Adipose tissue (tissue), 3 donors: ENCODE measurements at places on chromosomes 4 and X. TPM values are rescaled to one million over a fixed set of nuclear protein-coding genes. Genes with fewer than 3 reads are reported as not detected.

Gene XAGE1A
- polyA plus RNA-seq = not detected

Gene STBD1
- 64.7 TPM for polyA plus RNA-seq

Gene BEND2
- polyA plus RNA-seq = not detected

Gene CLGN
- 0.11 TPM for polyA plus RNA-seq

Gene IQCM
- polyA plus RNA-seq = not detected

Gene ZBED1
- 16.5 TPM for polyA plus RNA-seq

Gene PPM1K
- 4.4 TPM for polyA plus RNA-seq

Gene CXorf65
- not detected for polyA plus RNA-seq

Gene ANK2
- polyA plus RNA-seq = 1.2 TPM

Gene MND1
- polyA plus RNA-seq = not detected

Gene PUDP
- 4.3 TPM for polyA plus RNA-seq

Gene FMR1NB
- not detected for polyA plus RNA-seq

Gene FRG1
- polyA plus RNA-seq = 30.7 TPM

Gene FAM9C
- polyA plus RNA-seq = 0.09 TPM

Gene MAGEC3
- not detected for polyA plus RNA-seq

Gene ARMCX1
- 32.4 TPM for polyA plus RNA-seq

Gene CETN2
- polyA plus RNA-seq = 48.5 TPM
